ENCODE measurements at places on chromosomes 13 and 19.

GRCh38 chr13:75255653-75256052 is 226.3 kb downstream of the TBC1D4 start:
- DNase-seq = no peak

DNA sequence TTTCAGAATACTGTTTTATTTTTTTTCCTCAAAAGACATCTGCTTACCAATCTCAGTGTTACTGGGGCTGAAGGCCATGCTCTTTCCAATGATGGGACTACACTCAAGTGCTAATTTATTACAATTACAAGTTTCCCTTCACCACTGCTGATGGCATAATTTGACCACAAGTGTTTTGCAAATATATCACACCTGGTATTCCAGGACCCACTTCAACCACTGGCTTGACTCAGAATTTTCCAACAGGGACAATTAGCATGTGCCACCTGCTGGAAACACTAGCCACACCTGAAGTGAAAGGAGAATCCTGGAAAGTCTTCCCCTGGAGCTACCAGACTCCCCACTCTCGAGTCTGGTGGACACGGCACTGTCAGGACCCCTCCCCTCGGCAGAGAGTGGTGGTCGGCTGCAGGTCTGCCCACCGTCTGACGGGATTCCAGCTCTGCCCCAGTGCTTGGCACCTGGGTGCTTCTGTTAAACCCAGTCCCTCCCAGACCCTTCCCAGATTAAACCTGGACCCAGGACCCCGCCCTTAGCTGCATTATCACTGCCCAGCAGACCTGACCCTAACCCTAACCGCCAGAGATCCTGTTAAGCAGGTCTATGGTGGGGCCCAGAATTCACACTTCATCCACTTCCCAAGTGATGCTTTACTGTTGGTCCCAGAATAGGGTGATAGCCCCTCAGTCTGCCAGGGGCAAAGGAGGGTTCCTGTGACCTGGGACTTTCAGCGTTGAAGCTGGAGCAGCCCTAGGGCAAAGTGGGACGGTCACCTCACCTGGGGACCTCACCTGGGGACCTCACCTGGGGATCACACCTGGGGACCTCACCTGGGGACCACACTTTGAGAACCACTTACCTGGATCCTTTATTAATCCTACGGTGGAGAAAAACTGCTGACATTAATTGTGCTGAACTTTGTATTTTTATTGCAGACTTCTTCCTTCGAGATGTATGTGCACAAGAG is 17.6 kb upstream of the RASA3 start:
- DNase-seq = no peak

- no peak for DNase-seq
Measured at GRCh38 chr13:30978981-30979956, 46.8 kb downstream of the TEX26 start.

DNA sequence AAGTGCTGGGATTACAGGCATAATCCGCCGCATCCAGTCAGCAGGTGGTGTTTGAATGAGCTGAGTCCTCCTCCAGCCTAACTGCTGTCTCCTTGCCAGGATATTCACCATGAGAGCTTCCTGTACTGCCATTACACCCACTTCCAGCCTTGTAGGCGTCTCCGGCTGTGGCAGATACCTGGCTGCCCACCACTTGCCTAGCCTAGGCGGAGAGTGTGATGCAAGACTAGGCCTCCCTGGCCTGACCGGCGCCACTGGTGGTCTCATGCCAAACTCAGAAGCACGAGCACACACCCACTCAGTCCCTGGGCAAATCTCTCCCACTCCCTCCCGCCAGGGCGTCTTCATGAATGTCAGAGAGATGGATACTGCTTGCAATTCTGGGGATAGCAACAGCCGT is 16.6 kb downstream of the IL12RB1 start:
- no peak for DNase-seq
